ENCODE measurements at places on chromosomes 7 and 10.
A peak's percentile ranks its signal among the peaks of the same experiment; 100 is the strongest.

DNA sequence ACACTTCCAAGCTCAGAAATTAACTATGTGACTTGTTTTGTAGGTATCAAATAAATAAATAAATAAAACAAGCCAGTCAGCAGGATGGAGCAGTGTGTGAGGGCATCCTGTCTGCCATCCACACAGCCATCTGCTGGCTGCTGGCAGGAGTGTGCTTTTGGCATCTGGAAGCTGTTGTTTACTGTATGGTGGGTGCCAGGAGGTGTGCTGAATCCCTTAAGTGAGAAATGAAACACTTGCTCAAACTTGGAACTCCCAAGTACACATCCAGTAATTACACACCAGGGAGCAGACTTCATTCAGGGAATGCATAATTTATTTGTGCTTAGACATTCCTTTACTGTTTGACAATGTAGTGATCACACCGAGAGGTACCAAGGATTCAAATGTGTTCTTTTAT is 16.9 kb upstream of the TAX1BP1 start:
- DNase-seq = peak; percentile 9

GRCh38 chr10:116444527-116445142 is 17.0 kb downstream of the PNLIPRP3 start:
- DNase-seq = peak; percentile 24

DNA sequence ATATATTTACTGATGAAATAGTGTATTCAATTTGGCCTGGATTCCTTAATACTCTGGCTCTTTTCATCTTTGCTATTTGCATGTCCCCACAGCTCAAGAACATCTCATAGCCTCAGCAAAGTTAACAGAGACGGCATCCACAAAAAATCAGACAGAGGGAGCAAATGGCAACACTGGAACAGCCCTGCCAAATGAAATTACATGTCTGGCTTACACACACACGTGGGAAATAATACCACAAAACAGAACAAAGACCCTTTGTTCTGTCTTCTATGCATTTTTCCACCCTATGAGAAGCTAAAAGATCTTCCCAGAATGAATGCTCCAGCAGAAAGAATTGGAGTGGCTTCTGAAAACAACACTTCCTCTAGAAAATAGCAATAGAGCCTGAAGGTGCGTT is 139.5 kb downstream of the ALOX5 start:
- DNase-seq = no peak

DNA sequence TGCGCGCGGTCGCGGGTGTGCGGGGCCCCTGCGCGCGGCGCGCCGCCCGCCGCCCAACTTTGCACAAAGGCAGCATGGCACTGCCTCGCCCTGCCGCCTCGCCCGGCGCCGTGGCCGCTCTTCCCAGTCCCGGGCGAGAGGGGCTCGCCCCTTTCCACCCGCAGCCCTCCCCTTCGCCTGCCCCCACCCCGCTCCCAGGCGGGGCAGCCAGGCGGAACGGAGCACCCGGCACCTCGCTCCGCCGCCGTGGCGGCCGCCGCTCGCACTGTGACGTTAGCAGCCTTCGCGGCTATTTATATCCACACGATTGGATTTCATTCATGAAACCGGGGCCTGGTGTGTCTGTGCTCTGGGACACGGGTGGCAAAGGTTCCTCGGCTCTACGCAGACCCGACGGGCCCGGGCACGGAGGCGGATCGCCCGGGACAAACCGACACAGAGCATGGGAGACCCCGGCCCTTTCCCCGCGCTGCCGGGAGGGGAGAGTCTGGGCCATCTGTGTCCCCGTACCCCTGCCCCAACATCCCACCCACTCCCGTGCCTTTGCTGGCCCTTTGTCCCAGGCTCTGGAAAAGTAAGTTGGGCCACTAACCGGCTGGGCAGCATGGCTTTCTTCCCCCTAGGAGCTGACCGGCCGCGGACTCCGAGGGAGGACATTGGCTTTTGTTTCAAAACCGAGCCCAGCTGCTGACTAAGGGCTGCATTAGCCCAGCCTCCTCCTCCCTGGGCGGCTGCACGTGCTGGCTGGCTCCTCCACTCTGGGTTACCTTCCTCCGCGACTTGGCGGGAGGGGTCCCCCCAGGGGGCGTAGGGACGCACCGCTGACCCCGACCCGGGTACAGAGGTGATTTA is at the start of gene RHOBTB1:
Gene RHOBTB1 (minus strand): TSS at position 128 of the 852 bp plus-strand sequence. CDS start 32,643 bp downstream, outside the sequence.
- peak; percentile 88 for DNase-seq

- no peak for DNase-seq
Observed at GRCh38 chr10:8568401-8568800, 513.9 kb downstream of the GATA3 start.

DNA sequence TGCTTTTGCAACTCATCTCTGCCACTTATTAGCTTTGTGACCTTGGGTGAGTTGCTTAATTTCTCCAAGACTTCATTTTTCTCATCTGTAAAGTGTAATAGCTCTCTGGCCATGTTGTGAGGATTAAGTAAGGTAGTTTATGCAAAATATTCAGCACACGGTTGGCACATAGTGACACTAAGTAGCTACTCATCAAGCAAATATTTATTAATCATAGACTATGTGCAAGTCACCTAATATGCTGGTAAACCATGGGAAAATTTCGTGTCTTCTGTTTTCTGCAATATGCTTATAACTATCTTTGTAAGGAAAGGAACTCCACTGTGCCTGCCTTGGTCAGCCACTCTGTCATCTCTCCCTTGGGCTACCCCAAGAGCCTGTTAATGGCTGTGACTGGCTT is 50.3 kb upstream of the EGR2 start:
- no peak for DNase-seq

- DNase-seq = peak; percentile 5
Observed at GRCh38 chr10:50216894-50217293, 34.4 kb downstream of the ASAH2 start.

GRCh38 chr10:18424200-18424599 is 227.2 kb downstream of the NSUN6 start:
- DNase-seq = no peak

DNA sequence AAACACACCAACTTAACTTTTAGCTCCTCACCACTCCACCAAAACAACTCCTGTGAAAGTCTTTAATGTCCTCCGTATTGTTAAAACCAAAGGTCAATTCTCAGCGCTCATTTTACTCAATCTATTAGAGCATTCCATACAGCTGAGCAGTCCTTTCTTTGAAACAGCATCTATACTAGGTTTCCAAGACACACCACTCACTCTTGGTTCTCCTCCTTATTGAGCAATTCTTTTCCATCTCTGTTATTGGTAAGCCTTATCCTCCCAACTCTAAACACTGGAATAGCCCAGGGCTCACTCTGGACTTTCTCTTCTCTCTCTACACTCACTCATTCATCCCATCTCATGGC is 34.9 kb downstream of the COA1 start:
- DNase-seq = peak; percentile 91

- no peak for DNase-seq
Observed at GRCh38 chr7:42278344-42278743, 41.3 kb upstream of the GLI3 start.

GRCh38 chr7:37104822-37105518 is 343.7 kb downstream of the ELMO1 start:
- DNase-seq = no peak

DNA sequence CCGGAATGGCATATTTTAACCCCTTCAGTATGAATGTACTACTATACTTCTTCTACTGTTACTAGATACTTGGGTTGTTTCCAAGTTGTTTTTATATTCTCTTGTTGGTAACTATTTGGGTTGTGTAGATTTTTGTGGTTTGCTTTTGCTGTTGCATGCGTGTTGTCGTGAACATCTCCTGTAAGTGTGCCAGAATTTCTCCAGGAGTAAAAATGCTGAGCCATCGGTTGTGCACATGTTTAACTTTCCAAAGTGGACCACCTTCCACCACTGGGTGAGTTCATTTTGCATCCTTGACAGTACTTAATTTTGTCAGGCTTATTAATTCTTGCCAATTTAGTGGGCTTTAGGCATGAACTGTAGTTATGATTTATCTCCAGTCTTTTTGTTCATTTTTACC is 47.9 kb downstream of the CSGALNACT2 start:
- DNase-seq = no peak

DNA sequence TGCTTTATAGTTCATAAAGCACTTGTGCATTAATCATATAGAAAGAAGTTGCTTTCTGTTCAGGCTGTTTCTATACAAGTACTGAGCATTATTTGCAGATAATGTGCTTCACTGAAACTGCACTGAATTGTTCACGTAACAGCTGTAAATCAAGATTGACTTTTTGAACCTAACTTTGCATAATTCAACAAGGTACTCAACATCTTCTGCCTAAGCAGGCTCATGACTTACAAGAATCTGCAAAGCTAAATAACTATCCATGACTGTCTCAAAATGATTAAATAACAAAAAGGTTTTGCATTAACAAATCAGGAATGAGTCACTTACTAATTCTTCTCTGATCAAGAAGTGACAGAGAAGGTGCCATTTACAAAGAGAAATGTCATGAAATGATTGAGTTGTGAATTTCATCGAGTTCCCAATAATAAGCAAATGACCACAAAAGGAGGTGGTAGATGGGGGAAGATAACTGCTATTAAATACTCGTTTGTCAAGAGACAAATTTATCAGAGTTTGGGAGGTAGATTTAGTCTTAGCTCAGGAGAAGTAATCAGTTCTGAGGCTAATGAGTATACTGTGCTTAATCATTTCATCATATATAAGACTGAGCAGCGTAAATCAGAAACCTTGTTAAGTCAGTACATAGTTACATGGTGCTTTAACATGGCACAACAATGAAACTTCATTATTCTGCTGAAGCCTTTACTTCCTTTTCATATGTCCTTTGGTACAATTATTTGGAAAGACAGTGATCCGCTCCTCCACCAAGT is 161.3 kb upstream of the LRRN3 start:
- DNase-seq = no peak

- peak; percentile 26 for DNase-seq
Observed at GRCh38 chr10:21675157-21675796, 141.2 kb downstream of the MLLT10 start.

DNA sequence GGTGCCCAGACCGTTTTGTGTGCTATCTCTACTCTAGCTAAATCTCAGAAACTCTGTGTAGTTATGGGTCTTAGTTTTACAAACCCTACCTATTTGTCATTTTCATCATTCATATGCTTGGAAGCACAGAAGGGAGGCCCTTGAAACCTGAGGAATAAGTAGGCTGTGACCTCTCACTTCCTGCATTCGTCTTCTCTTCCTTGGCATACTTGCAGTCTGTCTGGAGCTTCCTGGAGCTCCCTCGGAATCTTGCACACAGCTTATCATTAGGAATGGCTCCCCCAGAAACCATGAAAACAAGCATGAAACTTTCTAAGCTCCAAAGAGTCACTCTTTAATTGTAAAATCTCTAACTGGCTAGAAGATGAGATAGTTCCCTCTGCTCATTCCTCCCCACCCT is 376.9 kb upstream of the MYO3A start:
- no peak for DNase-seq

GRCh38 chr7:51240868-51241267 is 75.7 kb downstream of the COBL start:
- no peak for DNase-seq

DNA sequence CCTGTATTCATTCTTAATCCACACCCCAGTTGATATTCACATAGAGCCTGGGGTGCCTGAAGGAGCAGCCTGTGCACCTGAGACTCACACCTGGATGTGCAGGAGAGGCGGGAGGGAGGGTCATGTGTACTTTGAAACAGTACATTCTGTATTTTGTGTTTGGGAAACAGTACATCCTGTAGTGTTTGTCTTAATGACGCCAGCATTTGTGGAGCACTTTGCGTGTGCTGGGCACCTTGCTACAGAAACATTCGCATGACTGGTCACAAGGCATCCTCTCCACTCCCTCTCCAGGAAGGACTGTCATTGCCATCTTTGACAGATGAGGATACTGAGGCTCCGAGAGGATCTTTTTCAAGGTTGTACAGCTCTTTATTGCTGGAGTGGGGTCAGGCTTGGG is 132.1 kb downstream of the TACC2 start:
- DNase-seq = no peak

DNA sequence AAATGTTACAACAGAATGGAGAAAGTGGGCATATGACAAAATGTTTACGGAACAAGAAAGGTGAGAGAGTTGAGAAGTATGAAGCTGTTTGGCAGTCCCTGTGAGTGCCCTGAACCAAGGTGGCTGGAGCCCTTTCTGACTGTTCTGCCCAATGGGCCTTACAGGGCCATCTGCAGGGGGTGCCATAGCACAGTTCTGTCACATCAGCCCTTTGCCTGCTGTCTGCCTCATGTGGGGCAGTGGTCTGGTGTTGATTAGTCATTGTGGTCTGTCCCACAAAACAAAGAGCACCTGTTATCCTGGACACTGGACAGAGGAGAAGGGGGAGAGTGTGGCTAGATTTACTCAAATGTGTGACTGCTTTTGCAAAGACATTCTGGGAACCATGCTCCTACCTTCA is 51.5 kb upstream of the OSBPL3 start:
- DNase-seq = peak; percentile 30

DNA sequence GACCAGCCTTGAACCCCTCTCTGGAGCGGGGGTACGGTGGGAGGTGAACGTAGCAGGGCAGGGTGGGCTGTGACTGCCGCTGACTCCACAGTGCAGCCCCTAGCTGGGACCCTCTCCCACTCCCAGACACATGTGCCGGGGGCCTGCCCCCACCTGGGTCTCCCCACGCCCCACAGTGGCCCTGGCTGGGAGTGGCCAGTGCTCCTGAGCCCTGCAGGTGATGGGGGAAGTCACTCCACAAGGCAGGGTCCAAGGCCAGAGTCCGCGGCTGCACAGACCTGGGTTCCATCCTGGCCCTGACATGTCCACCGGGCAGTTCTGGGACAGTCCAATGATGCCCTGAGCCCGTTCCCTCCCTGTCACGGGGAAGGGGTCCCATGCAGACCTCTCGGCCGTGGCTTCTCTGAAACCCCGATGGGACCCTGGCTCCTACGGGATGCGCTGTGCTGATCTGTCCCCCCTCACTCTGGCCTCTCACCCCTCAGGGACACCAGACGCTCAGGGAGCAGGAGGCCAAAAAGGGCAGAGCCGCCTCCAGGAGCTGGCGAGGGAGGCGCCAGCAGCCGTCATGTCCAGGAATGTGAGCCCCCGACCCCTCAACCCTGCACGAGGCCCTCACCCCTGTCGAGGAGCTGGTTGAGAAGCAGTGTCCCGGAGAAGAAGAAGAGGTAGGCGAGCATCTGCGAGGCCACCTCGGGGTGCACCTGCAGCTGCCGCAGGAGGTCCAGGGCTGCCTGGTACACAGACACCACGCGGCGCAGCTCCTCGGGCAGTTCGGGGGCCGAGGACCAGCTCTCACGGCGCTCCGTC is 40.4 kb downstream of the AP5Z1 start:
- DNase-seq = no peak

DNA sequence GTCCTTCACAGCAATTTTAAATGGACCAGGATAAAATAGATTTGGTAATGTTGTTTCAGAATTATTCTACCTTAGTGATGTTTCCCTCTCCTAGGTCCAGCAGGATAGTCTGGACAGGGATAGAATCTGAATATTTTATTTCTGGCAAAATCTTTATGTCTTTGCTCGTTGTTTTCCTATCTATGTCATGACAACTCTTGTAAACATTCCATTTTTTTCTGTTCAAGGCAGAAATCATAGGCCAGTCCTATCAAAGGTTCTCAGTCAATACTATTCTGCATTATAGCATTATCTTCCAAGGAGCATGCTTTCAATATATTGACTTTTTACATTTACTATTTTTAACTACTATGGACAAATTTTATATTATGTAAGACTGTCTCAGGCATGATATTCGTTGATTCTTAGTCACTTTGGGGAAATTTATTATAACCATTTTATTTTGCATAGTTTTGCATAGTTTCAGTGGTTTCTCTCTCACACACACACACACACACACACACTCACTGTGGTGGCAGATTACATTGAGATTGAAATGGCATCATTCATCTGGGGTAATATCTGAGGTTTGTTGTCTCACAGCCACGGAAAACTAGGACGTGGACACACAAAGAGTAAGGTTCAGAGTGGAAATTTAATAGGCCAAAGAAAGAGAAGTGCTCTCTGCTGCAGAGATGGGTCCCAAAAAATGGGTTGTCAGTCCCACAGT is 17.2 kb downstream of the TAS2R60 start:
- no peak for DNase-seq
